ENCODE measurements at places on chromosomes 1 and 21. TPM values are rescaled to one million over a fixed set of nuclear protein-coding genes. Genes with fewer than 3 reads are reported as not detected.

DNA sequence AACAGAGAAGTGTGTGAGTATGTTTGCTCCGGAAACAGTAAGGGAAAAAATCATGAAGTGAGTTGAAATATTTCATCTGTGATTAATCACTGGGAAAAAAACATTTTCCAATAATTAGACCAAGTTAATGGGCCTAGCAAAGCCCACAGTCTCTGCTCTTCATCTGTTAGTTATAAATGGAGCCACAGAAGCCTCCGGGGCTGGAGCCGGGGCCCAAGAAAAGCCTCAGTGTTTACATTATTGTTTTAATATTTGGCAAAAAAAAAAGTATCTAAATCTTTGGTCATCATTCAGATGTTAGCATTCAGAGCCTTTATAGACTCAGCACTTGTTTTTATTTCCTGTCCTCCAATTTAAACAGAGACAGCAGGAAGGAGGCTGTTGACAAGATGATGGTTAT is 115.0 kb downstream of the UBE2U start:
- no peak for DNase-seq

- DNase-seq: no peak
These were observed 167.2 kb upstream of the PTBP2 start for GRCh38 chr1:96554364-96554763.

- no peak for DNase-seq
These were observed 97.3 kb downstream of the USH2A start for GRCh38 chr1:216325946-216326345.

- DNase-seq: no peak
These were observed 1.6 kb downstream of the MFAP2 start for GRCh38 chr1:16978567-16979474.

- no peak for DNase-seq
These were observed 94.8 kb downstream of the TGFBR3 start for GRCh38 chr1:91791103-91791502.

GRCh38 chr1:226400519-226401354 is 7.2 kb downstream of the PARP1 start:
- DNase-seq: no peak

Gene DFFA
- 20.5 TPM for total RNA-seq

Gene NLRP3
- not detected for total RNA-seq

Gene CHRM3
- total RNA-seq: 0.62 TPM

Gene RNASEL
- total RNA-seq: 7.6 TPM

Gene KCNE2
- not detected for total RNA-seq
